ENCODE measurements at places on chromosomes 4 and X.

GRCh38 chrX:97504431-97504830 lies 620.7 kb downstream of the RPA4 start:
- no peak for DNase-seq

GRCh38 chr4:132527817-132528216 lies 621.3 kb upstream of the PCDH10 start:
- DNase-seq: no peak

DNA sequence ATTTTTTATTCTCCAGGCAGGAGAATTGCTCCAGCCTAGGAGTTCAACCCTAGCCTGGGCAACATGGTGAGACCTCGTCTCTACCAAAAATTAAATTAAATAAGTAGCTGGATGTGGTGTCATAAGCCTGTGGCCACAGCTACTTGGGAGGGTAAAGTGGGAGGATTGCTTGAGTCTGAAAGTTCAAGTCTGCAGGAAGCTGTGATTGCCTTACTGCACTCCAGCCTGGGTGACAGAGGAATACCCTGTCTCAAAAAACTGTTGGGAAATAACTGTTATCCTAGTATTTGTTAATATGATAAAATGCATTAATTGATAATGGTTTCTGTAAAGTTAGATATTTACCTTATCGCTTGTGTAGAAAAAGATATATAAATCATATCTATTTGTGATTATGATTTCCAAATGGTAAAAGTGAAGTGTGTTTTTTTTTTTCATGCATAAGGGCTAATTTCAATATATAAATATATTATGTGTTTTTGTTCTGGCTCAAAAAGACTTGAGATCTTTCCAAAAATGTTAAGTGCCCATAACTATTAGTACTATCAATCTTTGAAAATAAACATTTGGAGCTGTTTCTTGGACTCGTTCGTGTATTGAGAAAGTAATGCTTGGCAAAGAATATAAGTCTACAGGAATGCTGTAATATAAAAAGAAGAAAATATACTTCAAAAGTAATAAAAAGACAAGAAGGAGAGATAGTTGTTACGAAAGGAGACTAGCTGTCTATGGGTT lies 396.6 kb downstream of the ADGRL3 start:
- DNase-seq: no peak

DNA sequence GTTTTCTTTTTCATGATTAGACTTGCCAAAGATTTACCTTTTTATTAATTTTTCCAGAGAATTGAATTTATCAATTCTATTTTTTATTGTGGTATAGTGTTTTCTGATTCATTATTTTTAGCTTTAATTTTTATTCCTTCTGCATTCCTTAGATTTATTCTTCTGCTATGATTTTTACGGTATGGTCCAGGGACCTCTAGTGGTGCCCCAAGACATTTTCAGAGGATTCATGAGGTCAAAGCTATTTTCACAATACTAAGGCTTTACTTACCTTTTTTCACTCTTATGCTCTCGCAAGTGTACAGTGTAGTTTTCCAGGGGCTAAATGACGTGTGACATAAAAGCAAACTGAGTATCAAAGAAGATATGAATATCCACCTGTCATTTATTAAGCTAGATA lies 8.0 kb downstream of the RADX start:
- DNase-seq: no peak

GRCh38 chrX:78375894-78376293 lies 48.5 kb upstream of the CYSLTR1 start:
- no peak for DNase-seq

DNA sequence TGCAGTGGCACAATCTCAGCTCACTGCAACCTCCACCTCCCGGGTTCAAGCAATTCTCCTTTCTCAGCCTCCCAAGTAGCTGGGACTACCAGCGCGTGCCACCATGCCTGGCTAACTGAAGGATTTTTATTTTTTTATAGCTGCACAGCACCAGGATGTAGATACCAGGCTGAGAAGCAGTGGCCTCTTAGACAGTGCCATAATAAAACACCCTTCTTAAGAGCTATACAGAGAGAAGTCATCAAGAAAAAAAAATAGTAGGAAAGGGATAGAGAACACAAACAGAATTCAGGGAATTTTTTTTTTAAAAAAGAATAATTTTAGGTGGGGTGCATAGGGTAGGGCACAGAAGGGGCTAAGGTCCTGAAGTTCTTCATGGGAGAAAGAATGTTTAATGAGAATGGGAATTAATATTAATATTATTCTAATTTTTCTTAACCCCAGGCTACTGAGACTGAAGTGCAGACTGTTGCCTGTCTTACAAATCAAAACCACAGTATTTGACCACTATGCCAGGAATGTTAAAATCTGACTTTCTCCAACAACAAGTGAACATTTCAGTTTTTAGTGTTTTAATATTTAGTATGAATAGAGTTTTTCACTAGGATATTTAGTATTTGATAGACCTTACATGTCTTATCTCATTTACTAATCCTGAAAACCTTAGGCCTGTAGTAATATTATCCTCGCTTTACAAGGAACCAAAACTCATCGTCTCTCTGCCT lies 146.7 kb downstream of the KCNIP4 start:
- no peak for DNase-seq

DNA sequence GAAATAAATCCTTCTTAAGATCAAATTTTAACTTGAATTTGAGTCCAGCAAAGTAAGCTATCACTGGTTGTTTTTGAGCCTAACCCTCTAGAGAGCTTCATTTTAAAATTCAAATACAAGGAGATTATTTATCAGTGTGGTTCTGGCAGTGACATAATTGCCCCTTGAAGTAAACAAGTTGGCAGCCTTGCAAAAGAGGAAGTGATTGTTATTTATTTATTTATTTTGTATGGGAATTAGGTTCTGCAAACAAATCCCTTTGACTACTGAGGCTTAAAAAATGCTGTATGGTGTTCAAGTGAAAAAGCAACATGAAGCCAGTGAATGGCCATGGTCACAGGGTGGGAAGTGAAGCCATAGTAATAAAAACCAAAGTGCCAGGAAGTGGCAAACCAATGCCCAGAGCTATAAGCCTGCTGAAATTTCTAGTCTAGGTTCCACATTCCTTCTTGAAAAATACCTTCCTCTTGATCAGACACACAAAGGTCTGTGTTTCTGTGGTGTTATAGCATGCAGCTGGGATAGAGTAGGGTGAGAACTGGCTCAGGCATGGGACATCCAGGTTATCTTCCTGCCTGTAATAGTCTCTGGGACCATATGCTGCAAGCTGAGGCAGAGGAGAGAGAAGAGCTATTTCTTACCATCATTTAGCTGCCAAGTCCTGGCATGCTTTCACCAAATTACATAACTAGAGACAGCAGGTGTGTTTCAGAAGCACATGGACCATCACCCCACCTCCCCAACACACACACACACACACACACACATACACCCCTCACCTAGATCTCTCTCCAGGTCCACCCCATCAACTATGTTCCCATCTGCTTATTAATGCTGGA lies 47.1 kb upstream of the TSPAN7 start:
- no peak for DNase-seq
